Cerebellar nuclear complex (tissue), 1 donor: ENCODE measurements at places on chromosomes 4 and X.
A peak's percentile ranks its signal among the peaks of the same experiment; 100 is the strongest.

DNA sequence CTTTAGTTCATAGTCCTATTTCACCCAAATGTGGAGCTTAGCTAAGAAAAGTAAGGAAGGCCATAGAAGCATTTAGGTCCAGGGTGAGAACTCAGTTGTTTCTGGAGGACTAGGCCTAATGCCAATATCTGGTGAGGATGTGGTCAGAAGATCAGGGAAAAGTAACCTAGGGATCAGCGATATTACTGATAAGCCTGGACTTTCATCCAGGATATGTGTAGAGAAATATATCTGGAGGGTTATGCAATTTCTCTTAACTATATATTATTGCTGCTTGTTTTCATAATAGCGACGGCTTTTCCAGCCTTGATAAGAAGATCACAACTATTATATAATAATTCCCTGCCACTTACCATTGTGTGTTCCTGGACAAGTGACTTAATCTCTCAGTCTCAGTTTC lies 81.1 kb downstream of the FRAS1 start:
- no peak for DNase-seq

GRCh38 chrX:130604882-130605281 lies 203.1 kb downstream of the RBMX2 start:
- no peak for DNase-seq

- no peak for DNase-seq
Observed at GRCh38 chr4:1260418-1261106, 11.6 kb upstream of the CTBP1 start.

DNA sequence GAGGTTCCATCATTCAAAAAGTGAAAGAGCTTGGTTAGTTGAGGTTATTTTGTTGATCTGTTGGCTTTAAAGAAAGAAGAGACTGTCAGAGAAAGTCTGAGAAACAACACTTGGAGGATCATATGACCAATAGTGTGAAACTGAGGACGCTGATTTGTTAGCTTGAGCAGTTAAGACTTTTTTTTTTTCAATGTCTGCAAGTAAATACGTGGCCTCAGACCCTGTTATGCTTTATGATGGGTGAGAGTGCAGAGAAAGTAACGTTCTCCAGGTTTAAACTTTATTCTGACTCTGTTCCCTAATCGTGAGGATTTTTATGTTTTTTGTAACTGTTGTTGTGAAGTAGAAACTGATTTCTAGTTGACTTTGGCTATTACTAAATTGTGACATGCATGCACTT lies 45.9 kb downstream of the GAB1 start:
- DNase-seq, result no peak

GRCh38 chr4:67873116-67873515 lies 10.7 kb downstream of the TMPRSS11D start:
- no peak for DNase-seq

GRCh38 chrX:10722851-10723250 lies 102.5 kb upstream of the MID1 start:
- no peak for DNase-seq

- peak; percentile 19 for DNase-seq
Observed at GRCh38 chr4:139817657-139818452, 152.2 kb downstream of the MGST2 start.

DNA sequence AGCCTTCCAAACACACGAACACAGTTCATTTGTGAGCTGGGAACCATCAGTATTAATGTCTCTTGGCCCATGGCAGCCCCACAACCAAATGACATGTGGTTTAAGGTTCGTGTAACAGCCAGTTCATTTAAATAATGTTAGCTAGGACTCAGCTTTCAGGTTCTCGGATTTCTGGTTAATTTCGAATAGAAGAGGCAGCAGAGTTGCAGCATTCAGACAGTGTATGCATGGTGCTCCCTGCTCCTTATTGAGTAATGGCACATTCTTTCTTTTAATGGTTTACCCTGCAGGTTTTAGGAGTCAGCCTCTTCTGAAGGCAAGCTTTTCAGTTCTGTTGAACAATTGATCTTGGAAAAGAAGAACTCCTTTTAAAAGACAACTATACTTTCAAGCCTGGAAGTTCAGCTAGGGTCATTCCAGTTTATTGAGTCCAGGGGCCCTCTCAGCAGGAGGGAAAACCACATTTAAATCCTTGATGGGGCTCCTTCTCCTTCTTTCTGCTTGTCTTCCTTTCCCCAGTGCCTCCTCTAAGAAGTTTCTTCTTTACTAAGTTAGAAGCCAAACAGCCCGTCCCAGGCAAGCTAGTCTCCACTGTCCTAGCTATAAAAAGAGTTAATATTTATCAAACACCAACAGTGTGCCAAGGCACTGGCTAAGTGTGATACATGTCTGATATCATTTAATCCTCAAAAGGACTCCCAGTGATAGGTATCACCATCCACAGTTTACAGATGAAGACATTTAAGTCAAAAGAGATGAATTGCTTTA lies 5.0 kb upstream of the RNF175 start:
- no peak for DNase-seq

- DNase-seq, result no peak
Observed at GRCh38 chr4:33160126-33160525, 2440.0 kb downstream of the PCDH7 start.

- DNase-seq, result no peak
Observed at GRCh38 chr4:124964251-124964650, 251.7 kb upstream of the ANKRD50 start.

- no peak for DNase-seq
Observed at GRCh38 chr4:8509311-8509950, 68.9 kb downstream of the TRMT44 start.

DNA sequence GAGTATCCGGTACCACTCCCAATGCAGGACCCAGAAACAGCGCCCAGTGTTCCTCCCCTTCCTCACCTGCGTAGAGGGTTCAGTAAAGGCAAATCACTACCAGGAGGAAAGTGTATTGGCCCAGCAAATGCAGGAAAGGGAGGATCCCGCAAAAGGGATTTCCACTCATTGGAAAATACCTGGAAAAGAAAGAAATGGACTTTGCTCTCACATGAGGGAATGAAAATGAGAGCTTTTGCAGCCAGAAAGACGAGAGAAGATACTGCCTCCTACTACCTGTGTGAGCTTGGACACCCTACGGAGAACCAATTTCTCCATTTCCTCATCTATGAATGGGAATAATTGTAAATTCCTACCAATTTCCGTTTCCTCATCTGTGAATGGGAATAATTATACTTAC lies 184.1 kb upstream of the PPARGC1A start:
- DNase-seq, result no peak

DNA sequence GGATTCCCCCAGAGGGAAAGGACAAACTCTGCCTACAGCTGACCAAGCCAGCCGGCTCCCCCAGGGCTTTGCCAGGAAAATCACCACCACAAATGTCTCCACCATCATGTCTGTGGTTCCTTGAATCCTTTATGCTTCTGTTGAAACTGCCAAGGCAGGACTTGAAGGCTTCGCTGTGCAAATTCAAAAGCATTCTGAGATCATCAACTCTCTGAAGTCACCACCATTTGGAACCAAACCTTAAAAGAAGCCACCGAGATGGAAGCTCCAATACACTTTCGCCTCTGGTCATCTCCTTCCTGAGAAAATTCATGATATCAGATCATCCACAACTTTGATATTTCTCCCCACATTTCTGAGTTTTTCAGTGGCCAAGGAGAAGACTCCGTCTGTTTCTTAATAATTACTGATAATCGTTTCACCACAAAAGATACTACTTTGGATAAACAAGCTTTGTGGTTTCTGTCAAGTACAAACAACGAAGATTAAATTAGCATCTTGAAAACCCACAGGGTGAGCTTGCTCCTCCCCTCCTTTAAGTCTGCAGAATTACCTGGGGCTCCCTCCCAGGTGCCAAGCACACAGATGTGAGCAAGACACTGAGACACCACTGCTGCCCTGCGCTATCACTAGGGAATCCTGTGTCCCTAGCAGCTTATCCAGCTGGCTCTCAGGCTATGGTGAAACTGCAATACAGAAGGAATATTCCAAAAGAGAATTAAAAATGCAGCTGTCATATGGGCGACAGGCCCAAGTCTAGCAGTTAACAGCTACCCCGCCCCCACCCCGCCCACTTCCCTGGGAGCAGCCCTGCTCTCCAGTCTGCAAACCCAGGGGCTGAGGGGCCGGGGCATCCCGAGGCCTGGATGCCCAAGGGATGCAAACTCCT lies 125.0 kb upstream of the TBL1X start:
- no peak for DNase-seq

GRCh38 chr4:126409746-126410145 lies 1095.0 kb downstream of the FAT4 start:
- DNase-seq, result no peak

DNA sequence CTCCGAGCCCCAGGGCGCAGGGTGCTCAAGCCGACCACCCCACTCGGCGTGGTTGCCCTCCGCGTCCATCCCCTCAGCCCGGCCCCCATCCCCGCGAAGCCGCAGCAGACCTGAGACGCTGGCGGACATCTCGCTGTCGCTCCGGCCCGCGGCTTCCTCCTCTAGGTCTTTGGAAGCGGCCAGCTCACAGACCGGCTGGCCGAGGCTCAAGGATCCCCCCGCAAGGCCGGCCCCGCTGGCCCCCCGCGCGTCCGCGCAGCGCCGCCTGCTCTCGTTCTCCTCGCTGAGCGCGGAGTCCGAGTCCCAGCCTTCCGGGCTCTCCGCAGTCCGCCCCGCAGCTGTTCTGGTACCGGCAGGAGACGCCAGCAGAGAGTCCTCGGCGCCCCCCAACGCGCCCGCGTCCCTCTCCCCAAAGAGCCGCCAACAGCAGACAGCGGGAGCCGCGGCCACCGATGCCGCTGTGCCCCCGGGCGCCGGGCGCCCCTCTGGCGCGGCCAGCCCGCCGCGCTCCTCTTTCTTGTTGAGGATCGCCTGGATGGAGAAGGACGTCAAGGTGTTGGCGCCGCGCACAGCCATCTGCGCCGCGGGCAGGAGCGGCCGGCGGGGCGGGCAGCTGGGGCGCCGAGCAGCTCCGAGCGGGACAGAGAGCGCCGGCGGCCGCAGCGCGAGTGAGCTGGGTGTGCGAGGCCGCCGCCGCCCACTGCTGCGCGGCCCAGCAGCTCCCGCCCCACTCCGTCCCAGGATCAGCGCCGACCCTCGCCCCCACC lies at the start of gene NKX3-2:
Gene NKX3-2 (minus strand): TSS at position 670 of the 767 bp plus-strand sequence. CDS start 94 bp downstream, at position 576.
- DNase-seq, result no peak

GRCh38 chr4:52914051-52914605 lies 52.0 kb downstream of the RASL11B start:
- no peak for DNase-seq

DNA sequence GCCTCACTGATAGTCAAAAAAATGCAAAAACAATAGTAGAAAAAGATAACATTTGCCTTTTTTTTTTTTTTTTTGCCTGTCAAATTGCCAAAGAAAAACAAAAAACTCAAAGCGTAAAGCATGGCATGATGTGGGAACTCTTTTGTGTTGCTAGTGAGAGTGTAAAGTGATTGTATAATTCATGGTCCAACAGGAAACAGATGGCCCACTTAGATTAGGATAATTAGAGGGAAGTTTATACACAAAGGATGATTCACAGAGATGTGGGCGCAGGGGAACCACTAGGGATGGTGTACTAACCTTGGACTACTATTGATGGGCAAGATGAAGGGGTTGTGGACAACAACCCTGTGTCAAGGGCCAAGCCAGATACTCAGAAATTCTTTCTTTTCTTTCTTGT lies 16.4 kb downstream of the MCUB start:
- DNase-seq, result no peak

- no peak for DNase-seq
Observed at GRCh38 chr4:11415409-11416070, 13.2 kb downstream of the HS3ST1 start.

- no peak for DNase-seq
Observed at GRCh38 chrX:23805389-23805788, 22.4 kb downstream of the SAT1 start.

- no peak for DNase-seq
Observed at GRCh38 chr4:179530958-179531357, 2088.7 kb upstream of the AGA start.

DNA sequence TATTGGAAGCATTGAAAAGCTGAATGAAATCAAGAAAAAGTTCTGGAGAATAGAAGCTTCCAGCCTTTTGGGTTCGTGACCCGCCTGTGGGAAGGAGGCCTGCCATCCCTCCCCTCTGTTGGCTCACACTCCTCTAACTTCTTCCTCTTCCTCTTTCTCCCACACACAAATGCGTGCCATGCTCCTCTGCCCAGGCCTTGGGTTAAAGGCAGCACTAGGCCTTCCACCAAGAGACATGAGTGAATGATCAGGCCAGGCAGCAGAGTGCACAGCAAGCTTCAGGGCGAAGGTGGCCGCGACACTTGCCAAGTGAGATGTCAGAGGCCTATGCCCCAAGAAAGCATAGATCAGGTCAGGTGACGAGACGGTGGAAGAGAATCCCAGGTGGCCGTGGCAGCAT lies 38.4 kb downstream of the FAM193A start:
- DNase-seq, result no peak
